D341Med (cell line): ENCODE measurements at places on chromosomes 12 and 14.

- DNase-seq, result no peak
These were observed 978.1 kb downstream of the GALC start for GRCh38 chr14:87014856-87015255.

DNA sequence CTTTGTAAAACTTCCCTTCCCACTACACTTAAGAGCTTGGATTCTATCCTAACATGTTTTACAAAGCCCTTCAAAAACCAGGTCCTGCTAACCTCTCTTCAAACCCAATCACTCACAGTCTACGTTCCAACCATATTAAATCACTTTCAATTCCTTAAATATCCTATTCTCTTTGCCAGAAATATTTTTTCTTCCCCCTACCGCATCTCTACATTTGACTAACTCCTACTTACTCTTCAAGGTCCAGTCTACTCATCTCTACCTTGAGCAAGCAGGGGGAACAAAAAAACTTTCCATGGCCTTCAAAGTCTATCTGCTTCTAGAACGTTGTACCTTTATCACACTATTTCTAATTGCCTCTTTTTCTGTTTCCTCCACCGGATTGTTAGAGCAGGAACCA lies 6.1 kb downstream of the ERGIC2 start:
- DNase-seq, result no peak

GRCh38 chr12:69555461-69555860 lies 29.8 kb upstream of the CCT2 start:
- DNase-seq, result no peak

GRCh38 chr14:75896341-75896740 lies 85.5 kb downstream of the TGFB3 start:
- no peak for DNase-seq

DNA sequence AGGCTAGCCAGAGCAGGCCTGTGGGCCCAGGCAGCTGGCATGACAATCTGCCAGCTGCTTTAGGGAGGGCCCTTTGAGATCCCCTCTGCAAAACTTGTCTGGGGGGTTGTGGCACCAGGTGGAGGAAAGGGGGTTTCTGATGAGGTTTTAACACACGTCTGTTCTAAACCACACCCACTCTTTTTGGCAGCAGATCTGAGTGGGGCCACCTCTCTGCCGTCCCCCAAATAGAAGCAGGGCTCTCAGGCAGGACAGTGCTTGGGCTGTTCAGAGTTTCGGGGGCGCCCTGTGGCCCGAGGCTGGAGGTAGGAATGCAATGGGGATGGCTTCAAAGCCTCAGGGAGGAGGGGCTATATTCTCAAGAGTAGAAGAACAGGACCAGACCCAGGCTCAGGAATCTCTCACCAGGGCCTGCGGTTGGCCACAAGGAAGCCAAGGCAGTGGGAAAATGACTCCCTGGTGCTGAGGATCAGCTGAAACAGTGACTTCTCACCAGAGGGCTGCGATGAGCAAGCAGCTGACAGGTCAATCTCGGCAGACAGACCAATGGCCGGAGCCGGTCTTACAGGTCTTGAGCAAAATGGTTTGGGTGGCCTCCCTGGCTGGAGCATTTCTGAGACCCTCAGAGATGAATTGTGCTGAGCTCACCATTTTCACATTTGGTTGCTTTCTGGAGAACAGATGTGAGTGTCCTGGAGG lies 1.5 kb upstream of the KRT5 start:
- peak; percentile 18 for DNase-seq

GRCh38 chr14:77041881-77042545 lies 13.5 kb upstream of the IRF2BPL start:
- no peak for DNase-seq

DNA sequence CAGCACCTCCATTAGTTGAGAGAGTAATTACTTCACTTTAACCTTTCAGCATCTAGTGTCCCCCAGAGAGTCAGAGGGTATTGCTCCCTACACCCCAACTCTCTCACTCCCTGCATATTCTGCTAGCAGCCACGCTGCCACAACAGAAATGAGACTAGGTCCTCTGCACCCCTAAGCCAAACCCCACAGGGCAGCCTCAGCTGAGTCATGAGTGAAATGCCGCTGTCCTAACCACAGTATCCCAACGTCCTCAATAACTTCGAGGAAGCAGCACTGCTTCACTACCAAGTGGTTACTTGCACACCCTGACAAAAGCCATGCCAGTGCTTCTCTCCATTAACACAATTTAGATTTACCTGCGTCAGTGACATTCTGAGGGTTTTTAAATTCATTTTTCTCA lies 6.9 kb upstream of the LYZ start:
- DNase-seq, result no peak

GRCh38 chr14:93962701-93963601 lies 13.4 kb downstream of the ASB2 start:
- DNase-seq, result no peak

GRCh38 chr14:36683083-36683724 lies 21.5 kb downstream of the PAX9 start:
- no peak for DNase-seq

- DNase-seq, result no peak
These were observed 6.9 kb downstream of the FLRT2 start for GRCh38 chr14:85536833-85537190.

DNA sequence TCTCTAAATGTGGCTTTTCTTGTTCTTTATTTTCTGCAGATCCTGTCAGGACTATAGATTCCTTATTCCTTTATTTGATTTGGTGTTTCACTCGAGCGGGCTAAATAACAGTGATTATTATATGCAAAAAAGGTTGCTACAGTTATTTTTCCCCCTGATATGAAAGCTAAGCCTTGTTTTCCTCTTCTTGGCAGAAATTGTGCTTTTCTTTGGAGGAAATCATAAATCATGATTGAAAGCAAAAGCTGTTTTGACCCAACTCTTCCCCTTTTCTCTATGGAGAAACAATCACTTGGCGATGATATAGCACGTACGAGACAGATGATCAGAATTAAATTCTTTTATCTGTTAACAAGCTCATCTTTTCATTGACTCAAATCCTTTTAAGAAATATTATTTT lies 31.4 kb downstream of the PPFIBP1 start:
- no peak for DNase-seq

GRCh38 chr12:27064397-27065342 lies 17.7 kb downstream of the C12orf71 start:
- DNase-seq, result peak; percentile 47

- DNase-seq, result no peak
These were observed 381.2 kb downstream of the BCL11B start for GRCh38 chr14:98890556-98891340.

DNA sequence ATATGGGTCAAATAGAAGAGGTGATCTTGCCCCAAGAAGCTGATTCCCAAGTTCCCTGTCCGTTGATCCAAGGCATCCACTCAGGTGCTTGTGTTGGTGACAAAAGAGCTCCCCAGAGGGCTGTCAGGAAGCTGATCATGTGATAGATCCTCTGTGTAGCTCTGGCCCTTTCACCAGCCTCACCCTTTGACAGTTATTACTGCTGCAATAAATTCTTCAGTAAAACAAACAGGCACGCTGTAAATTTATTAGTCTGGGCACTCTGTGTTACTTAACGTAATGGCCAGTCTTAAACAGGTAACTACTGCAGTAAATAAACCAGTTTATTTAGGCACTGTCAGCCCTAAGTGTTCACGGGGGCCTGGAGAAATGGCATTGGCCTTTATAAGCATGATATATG lies 473.9 kb downstream of the BCL11B start:
- no peak for DNase-seq

DNA sequence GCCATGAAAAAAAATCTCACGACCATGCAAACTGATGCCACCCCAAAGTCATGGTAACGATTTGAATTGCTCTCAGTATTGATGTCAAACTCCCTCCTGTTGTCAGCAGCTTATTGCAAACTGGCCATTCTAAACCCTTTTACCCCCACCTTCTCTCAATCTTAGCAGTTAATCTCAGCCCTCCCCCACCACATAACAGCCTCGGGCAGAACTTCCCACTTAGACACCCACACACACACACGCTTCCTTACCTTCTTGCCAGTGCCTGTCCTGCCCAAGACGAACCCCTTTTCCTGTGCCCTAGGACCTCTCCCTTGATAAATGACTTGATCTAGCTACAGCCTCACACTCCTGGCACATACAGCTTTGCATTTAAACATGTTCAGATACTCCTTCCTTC lies 56.6 kb downstream of the GPATCH2L start:
- no peak for DNase-seq

- no peak for DNase-seq
These were observed 113.6 kb downstream of the DAD1 start for GRCh38 chr14:22475381-22475780.

GRCh38 chr12:109701064-109701463 lies 12.6 kb upstream of the FAM222A start:
- no peak for DNase-seq

GRCh38 chr12:111443086-111443485 lies 37.4 kb downstream of the SH2B3 start:
- DNase-seq, result no peak

- DNase-seq, result no peak
These were observed 58.3 kb downstream of the SMOC1 start for GRCh38 chr14:69937367-69938081.

DNA sequence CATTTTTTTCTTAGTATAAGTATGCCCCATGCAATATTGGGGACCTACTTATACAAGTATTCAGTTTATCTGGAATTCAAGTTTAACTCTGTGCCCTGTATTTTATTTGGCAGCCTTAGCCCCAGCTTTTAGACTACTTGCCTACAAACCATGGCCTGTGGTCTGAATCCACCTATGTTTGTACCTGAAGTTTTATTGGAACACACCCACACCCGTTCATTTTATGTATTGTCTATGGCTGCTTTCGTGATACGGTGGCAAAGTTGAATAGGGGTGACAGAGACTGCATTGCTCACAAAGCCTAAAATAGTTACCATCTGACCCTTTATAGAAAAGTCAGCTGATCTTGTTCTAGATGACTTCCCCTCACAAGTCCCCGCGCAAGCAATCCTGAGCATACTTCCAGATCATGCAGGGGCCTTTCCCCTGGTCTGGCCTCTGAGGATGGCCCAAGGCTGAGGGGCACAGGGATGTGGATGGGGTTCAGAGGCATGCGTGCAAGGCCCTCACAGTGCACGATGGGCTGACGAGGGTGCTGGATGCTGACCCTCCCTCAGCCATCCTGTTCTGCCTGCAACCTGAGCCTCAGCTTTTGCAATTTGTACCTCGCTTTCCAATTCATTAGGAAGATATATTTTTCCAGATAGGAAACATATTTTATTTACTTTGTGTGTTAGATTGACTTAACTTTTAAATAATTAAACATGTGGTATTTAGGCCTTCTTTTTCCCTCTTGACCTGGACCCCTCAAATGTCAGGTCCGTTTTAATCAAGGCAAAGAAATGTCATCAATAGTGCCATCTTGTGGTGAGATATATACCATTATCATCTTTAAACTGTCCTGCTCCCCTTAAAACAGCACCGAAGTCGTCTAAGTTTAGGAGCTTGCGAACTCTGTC lies 527.3 kb upstream of the CCDC196 start:
- peak; percentile 48 for DNase-seq

GRCh38 chr14:79551523-79551922 lies 659.8 kb downstream of the DIO2 start:
- no peak for DNase-seq

DNA sequence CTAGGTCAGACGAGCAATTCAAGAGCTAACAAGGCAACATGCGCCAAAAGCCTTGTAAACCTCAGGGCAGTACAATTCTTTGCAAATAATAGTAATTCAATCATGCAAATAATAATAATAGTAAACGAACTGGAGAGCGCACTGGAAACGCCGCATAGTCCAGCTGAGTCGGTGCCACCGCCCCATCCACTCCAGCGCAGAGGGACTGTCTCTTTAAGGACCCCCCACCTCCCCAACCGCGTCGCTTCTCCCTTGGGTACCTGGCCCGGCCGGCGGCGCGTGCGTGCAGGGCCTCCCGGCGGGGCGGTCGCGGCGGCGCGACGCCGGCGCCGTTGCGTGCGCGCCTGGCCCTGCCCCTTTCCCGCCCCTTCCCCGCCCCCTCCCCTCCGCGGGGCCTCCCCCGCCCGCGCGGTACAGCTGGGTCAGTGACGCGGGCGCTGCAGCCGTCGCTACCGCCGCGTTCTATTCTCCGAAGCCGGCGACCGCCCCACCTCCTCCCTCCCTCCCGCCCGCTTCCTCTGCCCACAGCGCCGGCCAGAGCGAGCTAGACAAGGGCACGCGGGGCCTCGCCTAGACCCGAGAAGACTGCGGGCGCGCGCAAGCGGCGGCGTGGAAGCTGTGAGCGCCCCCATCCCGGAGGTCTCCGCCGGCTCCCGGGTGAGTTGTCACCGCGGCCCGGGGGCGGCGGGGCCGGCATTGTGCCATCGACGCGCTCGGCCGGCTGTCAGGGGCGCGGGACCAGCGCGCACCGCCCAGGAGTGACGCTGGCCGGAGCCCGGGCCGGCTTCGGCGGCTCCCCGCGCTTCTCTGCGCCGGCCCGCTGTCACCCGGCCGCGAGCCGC lies at the start of gene SUSD6:
TSS of gene SUSD6 (plus strand) at position 425 of the 842 bp plus-strand sequence. CDS start 46,997 bp downstream, outside the sequence.
- DNase-seq, result peak; percentile 99

GRCh38 chr12:110286623-110287022 lies 5.6 kb downstream of the ATP2A2 start:
- no peak for DNase-seq

- DNase-seq, result no peak
These were observed 1084.7 kb downstream of the BCL11B start for GRCh38 chr14:98187281-98187680.

- no peak for DNase-seq
These were observed 14.6 kb upstream of the MIA2 start for GRCh38 chr14:39219075-39219499.

DNA sequence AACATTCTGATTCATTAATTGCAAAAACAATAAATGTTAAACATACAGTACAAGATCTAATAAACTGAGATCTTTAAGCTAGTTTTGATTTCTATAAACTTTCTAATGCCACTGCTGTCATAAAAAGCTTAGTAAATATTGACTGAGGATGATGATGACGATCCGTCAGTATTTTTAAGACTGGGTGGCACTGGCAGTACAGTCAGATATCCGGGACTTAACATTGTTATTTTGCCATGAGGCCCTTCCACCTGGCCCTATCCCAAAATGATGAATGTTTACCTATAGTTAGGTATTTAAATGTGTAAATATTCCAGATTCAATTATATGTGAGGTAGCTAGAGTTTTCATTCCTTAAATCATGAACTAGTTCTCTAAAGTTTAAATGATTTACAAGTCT lies 158.5 kb downstream of the FOXA1 start:
- DNase-seq, result no peak

DNA sequence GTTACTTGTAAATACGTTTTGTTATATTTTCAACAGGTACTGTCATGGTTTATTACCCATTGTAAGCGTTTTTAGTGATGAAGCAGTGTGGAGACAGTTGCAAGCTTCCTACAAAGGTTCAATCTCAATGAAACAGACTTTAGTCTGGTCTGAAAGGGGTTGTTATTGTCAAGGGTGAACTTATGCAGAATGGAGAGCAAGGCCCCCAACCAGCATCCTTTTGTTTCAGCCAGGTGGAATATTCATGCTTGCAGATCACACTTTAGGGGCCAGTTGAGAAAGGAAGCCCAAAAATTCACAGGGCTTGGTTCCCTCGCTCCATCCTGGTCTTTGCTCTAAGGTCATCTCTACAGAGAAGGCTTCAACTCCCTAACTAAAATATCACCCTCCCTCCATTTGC lies 103.7 kb downstream of the PRICKLE1 start:
- no peak for DNase-seq
